Ecto neural progenitor cell (in vitro differentiated cells): ENCODE measurements at places on chromosomes 5 and 9.

DNA sequence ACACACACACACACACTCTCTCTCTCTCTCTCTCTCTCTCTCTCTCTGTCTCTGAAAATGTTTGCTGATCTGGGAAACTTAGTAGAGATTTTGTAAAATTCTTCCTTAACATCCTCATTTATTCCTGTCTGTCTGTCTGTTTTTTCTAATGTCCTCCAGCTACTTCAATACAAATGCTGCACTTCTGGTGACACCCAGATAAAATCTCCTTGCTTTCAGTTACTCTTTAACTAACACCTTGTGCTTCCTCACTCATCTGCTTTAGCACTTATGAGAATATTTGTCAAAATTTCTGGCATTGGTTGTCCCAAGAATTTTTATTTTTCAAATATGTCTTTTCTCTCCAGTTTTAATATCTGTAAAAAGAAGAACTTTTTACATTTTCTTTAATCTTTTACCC, 35.0 kb upstream of the ARRDC3 start:
- DNase-seq = no peak

GRCh38 chr9:114652776-114653555, 4.6 kb downstream of the TEX53 start:
- DNase-seq = no peak

DNA sequence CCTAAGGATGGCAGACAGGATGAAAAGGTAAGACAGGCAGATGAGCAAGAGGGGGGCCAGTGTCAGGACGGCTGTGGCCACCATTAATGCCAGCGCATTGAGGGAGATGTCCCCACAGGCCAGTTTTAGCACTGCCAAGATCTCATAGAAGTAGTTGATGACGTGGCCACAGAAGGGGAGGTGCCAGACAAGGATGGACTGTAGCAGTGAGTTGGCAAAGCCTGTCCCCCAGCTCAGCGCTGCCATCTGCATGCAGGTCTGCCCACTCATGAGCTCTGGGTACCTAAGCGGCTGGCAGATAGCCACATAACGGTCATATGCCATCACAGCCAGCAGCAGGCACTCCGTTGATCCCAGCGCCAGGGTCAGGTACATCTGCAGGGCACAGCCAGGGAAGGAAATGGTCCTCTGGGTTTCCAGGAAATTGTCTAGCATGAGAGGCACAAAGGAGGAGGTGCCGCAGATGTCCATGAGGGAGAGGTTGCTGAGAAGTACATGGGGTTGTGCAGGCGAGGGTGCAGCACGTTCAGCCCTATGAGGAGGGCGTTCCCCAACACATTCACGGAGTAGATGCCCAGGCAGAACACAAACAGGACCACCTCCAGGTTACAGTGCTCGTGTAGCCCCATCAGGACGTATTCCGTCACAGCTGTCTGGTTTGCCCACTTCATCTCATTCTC, 10.8 kb downstream of the OR13J1 start:
- DNase-seq = peak; percentile 34

- no peak for DNase-seq
Observed at GRCh38 chr9:91725651-91726050, 224.4 kb downstream of the ROR2 start.

GRCh38 chr9:5563417-5563815, 53.1 kb downstream of the PDCD1LG2 start:
- no peak for DNase-seq
